ENCODE measurements at places on chromosomes 13 and 19.

DNA sequence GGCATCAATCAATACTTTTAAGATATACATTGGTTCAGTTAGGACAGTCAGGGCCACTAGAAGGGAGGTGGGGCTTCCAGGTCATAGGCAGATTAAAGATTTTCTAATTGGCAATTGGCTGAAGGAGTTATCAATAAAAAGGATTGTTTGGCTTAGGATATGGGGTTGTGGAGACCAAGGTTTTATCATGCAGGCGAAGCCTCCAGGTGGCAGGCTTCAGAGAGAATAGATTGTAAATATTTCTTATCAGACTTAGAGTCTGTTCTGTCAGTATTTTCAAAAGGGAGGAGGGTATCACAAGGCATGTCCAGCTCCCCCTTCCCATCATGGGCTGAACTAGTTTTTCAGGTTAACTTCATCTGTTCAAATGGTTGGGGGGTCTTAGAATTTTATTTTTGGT lies 77.4 kb upstream of the FARP1 start:
- DNase-seq, result no peak

- no peak for DNase-seq
Measured at GRCh38 chr19:53272044-53272443, 4.5 kb upstream of the VN1R4 start.

- no peak for DNase-seq
Measured at GRCh38 chr13:95197548-95197947, 103.7 kb downstream of the ABCC4 start.

DNA sequence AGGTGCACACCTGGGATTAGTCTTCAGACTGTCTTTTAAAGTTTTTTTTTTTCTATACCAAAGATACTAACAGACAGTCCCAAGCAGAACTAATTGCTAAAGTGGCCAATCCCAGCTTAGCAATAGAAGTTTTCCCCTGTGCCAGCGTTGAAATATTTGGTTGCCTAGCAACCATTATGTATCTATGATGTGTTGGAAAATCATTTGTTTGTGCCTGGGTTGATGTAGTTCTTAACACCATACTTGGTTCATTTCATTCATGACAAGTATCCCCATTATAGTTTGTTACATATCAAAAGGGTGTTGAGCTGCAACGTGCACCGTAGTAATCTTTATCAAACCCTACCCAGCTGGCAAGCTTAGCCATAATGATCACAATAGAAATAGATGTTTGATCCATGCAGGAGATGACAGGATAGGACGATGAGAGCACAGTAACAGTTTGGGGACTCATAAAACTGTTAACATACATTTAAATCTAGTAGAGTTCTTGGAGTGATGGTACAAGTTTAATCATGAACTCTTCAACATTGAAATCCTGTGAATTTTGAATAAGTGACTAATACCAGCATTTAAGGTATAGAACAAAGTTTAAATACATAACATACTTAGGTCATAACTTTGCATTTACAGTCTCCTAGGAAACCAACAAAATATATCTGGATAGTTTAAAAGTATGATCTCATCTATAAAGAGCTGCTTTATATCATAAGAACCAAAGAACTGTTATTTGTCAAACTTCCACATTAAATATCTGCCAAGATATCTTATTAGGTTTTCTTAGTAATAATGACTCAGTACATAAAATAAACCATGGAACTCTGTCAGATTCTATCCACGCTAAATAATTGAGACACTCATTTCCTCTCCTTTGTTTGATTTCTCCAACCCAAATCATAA lies 73.4 kb downstream of the MBNL2 start:
- DNase-seq, result peak; percentile 6

GRCh38 chr19:53649746-53650593 lies 18.2 kb downstream of the DPRX start:
- DNase-seq, result no peak
